SK-N-SH treated with all-trans-retinoic acid at 6 μM for 48 hours (cell line): ENCODE measurements at places on chromosomes 5 and 9.

DNA sequence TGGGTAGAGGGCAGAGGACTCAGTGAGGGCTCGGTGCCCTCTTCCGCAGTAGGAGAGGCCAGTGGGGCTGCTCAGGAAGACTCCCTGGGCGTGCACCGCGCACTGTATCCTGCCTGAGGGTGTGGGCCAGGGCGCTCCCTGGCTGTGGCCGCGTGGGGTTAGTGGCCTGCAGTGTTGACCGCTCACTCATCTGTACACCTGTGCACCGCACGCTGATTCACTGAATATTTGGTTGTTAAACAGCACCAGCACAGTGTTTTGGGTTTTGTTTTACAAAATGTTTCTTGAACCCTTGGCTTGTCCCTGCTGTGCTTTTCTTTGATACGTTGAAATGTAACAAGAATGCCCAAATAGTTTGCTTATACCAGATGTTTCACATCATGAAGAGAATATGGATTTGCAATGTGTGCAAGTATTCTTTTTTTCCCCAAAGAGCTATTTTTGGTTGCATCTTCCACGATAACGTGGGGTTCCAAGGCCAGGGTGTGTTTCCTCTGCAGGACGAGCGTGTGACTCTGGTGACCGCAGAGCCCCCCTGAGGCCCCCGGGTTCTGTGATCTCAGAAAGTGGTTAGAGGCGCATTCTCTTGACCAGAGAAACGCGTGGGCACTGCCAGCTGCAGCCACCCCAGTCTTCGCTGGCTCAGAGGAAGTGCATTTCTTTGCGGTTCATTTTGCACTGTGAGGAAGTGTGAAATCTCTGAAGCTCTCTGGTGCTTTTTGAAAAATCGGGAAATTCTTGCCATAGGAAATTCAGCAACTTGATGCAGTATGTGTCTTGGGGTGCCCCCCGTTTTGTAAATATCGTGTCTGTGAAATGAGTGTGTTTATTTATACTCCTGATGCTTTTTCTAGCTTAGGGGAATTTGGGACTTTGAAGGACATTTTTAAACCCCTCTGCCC, 46.9 kb downstream of the AHRR start:
- ATAC-seq, result no peak

DNA sequence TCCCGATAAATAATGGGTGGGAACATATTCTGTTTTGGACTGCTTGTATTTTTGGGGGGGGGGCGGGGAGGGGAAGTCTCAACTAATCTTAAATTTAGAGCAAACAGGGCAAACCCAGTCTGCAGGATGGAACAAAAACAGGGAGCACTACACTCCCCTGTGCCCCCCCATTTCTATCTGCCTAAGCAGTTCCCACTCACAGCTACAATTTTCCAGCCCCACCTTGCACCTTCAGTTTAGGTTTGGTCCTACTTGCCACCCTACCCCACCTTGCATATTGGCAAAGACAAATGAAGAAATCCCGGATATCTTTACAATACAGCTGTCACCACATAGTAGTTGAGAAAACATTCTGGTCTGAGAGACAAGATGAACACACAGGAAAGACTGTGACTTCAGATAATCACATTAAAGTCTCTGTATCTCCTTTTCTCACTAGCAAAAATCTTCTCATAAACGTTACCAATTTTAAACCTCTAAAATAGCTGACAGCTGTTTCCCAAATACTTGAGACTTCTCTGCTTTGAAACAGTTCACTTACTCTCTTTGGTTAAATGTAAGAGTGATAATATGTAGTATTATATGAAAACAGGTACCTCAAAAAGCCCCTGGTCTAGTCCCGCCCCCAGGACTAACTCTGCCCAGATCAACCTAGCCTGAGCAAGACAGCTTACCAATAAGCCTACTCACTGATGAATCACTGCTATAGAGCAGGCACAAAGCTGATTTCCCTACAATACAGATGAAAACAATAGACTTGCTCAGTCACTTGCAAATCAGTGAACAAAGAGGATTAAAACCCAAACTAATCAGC, 5.2 kb upstream of the RAPGEF6 start:
- ATAC-seq, result no peak

- ATAC-seq, result peak; percentile 24; the same call in 1 of the 3 replicates
These were observed 52.3 kb downstream of the POC5 start for GRCh38 chr5:75664979-75665378.

DNA sequence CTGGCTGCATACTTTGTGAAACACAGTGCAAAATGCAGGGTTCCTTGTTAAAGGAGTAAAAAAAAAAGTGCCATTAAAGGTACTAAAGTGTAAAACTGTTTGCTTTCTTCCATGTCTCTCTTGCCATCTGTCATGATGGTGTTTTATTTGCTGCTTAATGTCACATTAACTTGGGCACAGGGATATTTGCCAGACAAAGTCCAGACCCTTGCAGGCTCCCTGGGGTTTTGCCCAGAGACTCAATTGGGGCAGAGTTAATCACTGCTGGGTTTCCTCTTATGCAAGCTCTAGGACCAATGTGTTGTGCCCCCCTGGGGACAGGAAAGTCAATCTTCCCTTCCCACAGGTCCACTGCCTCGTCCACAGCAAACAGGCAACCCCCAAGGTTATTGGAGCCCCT, 274.3 kb upstream of the SGCD start:
- no peak for ATAC-seq

DNA sequence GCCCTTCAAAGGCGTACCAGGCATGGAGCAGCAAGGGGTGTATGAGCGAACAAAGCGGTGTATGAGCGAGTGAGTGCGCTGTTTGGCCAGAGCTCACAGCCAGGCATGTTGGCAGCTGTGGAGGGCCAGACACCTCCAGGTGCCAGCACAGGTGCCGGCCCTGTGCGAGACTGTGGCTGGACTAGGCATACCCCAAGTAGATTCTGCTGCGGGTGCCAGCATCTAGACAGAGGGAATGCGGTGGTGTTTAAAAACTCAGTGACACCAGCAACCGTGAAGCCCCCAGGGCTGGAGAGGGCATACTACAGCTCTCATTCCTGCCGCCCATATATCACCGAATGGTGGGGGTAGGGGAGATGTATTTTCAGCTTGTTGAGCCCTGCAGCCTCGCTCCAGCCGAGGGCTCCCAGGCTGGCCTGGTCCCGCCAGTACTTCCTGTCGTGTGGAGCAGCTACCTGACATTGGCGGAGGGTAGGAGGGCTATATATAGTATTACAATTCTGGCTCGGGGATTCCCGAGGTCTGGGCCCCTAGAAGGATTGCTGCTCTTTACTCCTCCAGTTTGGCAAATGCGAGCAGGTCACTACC, 1829.6 kb upstream of the NUDT12 start:
- ATAC-seq, result no peak

DNA sequence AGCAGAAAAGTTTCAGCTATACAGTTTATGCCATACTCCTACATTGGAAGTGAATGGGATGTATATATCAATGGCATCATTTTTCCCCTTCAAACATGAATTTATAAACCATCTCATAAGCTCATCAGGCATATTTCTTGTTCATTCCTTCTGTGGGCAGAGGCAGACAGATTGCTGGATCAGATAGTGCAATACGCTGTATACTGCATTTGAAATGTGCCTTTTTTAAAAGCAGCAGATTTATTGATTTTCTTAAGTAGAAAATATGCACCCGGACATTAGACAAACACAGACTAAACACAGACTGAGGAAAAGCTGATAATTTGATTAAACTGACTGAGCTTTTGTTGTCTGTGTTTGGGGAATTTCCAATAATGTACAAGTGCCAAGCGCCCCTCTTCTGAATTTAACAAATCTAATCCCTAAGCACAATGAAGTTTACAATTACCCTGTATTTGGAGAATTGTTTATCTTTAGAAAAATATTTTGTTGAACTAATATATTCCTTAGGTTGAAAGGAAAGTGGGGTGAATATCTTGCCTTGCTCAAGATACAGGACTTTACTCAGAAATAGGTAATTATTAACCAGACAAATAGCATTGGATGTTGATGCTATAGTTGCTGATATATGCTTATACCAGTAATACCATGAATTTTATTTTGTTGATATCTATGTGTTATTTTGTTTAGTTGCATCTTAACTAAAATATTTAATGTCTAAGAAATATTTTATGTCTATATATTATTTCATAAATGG, 566.6 kb upstream of the MEF2C start:
- no peak for ATAC-seq

GRCh38 chr9:19229595-19230354, 718 bp upstream of the DENND4C start:
- ATAC-seq, result peak; percentile 77

GRCh38 chr9:69797675-69798074, 22.9 kb upstream of the CFAP95 start:
- no peak for ATAC-seq

DNA sequence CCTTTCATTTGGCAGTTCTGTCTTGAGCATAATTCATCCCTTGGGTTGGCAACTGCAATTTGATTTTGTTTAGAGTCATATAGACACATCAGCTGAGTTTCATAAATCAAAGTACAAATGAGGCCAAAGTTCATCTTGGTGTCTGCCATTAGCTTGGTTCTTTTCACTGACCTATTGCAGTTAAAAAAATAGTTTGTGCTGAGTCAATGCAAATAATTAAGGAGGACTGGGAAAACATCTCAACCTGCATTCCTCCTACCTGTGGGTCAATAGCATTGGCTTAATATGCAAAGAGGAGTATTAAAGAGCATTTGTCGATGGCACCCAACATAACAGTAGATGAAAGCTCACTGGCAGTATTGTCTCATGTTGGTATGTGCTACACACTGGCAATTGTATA, 1.6 kb downstream of the PKD2L2 start:
- no peak for ATAC-seq

DNA sequence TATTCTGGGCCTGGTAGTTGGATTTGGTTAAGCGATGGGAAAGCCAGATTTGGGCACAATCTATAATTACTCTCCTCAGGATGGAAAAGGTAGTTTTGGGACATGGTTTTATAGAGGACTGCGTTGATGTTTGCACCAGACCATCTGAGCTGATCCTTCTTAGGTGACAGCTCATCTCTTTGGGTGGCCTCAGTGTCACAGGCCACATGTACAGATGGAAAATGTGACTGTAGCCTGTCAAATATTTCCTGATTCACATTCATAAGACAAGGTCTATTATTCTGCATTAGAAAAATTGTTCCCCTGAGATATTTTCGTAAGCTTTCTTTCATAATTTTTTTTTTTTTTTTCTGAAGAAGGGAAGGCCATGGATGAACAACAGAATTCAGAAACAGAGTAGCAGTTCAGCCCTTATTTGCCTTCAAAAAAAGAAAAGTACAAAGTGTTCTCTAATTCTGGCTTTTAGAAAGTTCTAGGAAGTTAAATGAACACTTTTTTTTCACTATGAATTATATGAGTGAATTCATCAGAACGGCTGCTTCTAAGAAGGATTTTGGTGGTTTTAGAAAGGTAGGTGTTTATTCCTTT, 81.0 kb downstream of the NNT start:
- ATAC-seq, result no peak

- peak; percentile 82 for ATAC-seq
These were observed 531.2 kb upstream of the ZNF608 start for GRCh38 chr5:125277494-125278154.

DNA sequence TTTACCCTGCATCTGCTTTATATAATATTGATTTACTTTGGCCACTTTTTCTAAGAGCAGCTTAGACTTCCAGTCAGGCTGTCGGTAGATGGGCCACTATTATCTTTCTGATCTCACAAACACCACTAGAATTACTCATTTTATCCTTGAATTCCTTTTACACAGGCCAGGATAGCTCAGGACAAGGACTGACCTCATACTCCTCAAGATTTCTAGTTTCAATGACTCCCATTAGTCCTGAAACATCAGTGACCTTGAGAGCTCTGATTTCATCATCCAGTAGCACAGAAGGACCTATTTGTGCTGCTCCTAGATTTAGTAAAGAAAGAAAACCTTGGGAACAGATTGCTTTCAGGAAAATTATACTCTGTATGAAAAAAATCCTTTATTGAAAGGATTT, 727.9 kb upstream of the PTPRD start:
- ATAC-seq, result no peak

DNA sequence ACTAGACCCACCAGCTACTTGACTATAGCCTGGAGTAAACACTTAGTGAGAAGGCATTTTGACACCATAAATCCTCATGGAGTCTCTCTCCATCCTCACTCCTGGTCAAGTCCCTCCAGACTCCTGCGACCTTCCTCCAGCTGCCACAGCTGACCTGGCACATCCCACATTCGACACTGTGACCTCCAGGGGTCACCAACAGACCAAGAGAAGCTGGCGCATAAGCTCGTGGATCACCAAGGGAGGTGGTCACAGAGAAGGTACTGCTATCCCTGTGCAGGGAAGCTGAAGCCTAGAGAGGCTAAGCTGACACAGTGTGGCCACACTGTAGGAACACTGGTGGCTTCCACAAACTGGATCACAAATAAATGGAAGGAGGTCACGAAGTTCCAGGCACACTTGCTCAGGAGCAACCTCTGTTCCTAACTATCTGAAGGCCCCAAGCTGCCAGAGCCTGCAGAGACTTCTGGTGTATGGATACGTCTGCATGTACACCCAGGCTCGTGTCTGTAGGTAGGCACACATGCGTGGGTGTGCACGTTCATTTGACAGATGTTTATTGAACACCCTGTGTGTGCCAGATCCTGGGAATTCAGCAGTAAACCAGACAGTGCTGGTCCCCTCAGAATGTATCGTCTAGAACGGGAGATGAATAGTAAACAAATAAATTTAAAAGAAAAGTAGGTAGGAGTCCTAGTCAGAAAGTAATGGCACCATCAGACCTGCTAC, 104.4 kb downstream of the C5orf15 start:
- ATAC-seq, result no peak

DNA sequence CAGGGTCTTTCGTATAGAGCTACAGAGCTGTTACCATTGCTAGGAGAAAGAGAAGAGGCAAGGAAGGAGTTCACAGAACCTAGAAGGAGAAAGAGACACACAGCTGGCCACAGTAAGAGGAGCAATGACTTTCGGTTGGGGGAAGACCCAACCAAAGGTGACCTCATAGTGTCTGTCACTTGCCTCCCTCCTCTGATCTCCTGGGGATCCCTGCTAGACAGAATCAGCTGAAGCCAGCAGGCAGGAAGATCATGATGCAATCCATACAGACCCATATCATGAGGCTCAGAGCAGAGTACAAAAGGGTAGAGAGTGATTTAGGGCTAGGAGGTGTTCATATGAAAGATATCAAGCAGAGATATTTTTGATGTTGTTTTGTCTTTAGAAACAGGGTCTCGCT, 26.0 kb upstream of the EPB41L4B start:
- ATAC-seq, result no peak

DNA sequence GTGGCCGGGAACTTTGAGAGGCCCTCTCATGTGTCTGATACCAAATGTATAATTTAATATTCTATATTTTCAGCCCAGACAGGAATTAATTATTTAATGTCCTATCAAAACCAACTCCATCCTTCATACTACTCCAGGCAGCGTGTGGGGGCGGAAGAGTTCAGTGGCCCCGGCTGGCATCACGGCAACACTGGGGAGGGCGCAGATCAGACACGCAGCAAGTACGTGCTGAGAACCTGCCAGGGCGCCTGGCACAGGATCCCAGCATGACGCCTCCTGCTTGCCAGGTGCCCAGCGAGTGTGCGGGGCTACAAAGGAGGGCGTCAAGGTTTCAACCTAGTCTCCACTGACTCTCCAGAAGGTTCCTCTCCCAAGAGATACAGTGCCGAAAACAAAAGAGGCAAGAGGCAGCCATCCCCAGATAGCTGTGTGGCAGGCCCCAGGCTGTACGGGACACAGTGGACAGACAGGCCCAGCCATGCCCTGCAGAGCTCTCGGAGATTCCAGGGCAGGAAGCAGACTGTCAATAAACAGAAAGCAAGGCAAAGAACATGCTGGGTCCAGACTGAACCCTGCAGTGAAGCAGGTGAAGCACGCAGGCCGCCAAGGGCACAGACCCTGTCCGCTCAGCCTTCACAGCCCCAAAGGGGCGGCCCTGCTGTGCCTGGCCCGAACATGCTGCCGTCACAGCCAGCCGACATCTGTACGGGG, 110.3 kb downstream of the VAV2 start:
- peak; percentile 33 for ATAC-seq

GRCh38 chr5:88401686-88402085, 133.0 kb upstream of the TMEM161B start:
- ATAC-seq, result no peak
